ENCODE measurements at places on chromosomes 13 and 19.

DNA sequence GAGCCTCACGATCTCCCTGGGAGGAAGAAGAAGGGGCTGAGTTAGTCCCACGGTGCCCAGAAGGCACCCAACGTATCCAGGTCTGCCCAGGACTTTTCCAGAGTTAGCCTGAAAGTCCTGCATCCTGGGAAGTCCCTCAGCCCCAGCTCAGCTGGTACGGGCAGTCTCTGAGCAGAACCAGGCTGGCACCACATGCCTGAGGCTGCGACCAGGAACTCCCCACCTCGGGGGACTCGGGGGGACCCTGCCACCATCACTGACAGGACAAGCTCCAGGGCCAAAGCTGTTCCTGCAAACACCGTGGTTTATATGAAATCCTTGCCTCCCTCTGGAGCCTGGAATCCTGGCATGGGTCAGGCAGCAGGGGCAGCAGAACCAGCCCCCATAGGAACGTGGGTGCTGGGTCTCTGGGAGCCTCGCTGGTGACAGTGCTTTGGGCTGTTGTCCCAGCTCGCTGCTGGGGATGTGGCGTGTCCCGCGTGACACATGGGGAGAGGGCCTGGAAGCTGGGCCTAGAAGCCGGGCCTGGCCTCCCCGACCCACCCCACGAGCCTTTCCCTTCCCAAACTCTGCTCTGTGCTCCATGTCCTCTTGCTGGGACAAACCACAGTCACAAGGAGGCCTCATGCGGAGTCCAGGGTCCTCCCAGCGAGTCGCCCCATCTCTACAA lies 55.5 kb downstream of the GNG7 start:
- no peak for DNase-seq

GRCh38 chr13:112668924-112669323 lies 20.9 kb upstream of the ATP11A start:
- DNase-seq: no peak

DNA sequence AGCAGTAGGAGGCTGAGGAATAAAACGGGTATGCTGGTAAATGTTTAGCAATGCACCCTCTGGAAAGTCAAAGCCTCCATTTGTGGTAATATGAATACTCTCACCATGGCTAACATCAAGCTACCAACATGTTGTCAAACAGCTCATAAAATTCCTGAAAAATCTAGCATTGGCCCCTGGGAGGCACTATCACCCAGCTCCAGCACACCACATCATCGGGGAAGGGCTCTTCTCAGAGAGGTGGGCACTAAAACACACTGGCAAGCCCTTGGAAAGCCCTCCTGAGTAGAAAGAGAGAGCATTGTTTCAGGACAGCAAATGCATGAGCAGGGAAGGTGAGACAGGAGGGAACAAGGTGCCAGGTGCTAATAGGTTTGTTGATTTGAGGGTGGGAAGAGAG lies 53.9 kb upstream of the FLT1 start:
- no peak for DNase-seq

- peak; percentile 50 for DNase-seq
These were observed 366.2 kb downstream of the DNAJC15 start for GRCh38 chr13:43389573-43389972.

GRCh38 chr13:65530688-65531087 lies 1699.4 kb downstream of the PCDH9 start:
- no peak for DNase-seq

DNA sequence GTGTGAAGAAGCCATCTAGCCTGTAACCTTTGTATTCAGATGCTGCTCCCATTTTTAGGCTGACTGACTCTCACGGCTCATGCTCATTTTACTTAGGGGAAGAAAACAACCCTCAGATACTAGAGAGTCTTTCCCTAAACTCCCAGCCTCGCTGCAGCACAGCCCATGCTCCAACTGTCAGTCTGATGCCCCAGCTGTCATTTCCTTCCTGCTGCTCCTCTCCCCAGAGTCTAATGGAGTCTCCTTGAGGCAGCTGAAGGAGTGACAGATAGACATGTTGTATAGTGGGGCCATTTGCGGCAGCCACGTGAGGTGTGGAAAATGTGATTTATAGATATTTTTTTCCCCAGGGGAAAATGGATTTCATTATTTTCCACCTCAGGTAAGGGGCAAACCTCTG lies 59.2 kb upstream of the OLFM4 start:
- no peak for DNase-seq

DNA sequence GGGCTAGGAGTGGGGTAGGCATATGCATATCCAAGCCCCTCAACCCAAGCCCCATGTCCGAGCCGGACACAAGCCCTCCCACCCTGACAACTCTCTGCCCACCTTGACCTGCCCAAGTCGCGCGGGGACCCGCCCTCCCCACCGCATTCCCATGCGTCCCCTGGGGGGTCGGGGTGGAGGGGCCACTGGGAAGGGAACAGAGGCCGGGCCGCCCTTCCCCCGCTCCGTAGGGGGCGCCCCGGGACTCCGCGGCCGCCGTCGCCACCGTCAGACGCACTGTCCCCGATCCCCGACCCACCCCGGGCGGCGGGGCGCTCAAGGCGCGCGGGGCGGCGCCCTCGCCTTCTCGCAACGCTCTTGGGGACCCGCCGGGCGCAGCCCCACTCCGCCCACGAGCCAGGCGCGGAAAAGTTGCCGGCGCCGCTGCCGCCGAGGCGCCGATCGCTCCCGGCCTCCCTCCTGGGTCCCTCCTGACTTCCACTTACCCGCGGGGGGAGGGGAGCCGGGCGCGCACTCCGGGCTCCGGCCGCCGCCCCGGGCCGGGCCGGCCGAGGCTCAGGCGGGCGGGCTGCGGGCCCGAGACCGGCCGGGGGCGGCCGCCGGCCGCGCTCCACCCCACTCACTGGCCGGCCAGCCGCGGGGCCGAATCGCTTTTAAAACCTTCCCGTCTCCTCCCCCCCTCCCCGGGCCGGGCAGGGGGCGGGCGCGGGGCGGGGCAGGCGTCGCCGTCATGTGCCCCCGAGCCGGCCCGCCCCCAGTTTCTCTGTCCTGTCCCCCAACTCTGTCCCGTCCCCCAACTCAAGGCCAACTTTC lies 34.4 kb upstream of the NANOS3 start:
- peak; percentile 79 for DNase-seq

- DNase-seq: peak; percentile 85
These were observed 3.3 kb upstream of the RPL36 start for GRCh38 chr19:5686647-5687359.

DNA sequence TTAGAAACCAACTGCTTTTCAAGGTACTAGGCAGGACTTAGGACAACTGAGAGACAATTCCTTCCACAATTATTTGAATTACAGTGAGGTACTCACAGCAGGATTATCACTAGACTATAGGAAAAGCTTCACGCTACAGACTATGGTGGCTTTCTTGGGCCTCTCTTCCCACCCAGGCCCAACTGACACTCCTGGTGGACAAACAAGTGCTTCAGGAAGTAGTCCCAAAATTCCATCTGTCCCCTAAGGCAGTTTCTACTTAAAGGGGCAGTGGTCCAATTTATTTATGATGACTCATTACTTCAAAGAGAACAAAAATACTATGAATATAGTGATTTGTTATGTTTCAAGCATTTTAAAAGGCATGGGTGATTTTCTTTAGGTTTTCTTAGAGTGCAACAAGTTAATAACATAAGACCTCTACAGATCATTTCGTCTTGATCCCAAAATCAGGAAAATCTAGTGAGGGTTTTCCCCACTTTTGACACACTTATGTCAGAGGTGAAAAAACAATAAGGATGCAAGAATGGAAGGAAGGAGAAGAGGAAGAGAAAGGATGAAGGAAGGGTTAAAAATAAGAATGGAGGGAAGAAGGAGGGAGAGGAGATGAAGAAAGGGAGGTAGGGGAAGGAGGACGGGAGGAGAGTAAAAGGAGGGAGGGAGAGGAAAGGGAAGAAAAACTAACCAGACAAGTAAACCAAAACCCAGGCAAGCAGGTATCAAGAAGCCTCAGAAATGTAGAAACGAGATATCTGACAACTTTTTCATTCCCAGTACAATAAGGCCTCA lies 100.7 kb downstream of the SERP2 start:
- DNase-seq: peak; percentile 13

DNA sequence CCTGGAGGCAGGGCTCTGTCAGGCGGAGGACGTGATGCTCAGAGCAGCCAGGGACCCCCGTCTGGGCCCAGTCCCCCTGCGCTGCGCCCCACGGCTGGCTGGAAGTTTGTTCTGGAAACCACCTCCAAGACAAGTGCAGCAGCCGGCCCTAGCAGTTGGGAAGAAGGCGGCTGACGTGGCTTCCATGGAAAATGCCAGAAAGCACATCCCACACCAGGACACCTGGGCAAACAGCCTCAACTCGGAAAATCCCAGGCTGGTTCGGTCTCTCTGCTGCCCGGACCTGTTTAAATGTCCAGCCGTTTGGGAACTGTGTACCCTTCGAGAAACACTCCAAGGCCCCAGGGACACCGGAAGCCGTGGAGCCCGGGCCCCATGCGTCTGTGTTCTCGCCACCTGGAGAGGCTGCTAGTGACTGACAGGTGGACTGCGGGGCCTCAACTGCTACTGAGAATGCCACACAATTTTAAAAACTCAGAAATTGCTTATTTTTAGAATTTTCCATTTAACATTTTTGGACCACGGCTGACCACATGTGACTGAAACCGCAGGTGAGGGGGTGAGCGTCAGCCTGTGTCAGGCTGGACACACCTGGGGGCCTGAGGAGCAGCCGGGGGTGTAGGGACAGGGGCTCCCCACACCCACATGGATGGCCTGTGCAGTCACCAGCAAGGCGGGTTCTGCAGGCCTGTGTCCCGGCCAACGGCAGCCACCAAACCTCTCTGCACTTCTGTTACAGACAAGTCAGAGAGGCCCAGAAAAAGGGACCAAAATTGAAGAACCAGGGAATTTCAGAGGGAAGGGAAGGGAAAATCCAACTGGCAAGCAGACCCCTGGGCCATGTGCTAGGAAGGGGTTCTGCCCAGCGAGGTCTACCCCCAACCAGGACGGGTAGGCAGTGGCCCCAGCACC lies 31.7 kb downstream of the RASA3 start:
- DNase-seq: peak; percentile 44

DNA sequence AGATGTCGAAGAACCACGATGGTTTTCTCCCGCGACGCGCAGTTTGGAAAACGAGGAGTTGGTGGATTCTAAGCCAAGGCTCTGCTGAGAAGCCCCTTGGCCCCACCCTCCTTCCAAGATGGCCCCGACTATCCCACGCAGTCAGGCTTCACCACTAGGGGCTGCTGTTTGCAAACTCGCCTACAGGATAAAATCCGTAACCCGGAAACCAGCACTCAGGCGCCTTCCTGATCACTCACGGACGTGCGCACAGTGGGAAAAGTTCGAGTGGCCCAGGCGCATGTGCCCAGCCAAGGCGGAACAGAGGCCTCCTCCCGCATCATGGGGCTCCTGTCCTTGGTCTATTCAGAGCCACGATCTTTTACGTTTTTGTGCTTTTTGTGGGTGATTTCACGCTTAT lies 19.2 kb upstream of the UQCR11 start:
- peak; percentile 39 for DNase-seq

DNA sequence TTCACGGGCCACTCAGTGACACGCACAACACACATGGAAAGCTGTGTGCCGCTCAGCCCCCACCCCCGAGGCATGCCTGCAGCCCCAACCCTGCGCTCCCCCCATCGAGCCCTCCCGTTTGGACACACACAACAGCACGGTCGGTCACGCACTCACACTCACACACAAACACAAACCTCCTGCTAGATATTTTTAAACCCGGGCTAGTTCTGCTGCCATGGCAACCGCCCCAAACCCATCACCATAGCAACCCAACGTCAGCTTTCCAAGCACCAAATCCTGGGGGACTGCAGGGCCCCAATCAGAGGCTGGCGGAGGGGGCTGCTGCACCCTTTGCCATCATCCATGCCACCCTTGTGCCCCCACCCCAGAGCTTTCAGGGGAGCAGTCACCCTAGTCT lies 2.5 kb upstream of the NOVA2 start:
- no peak for DNase-seq

- no peak for DNase-seq
These were observed 1.8 kb downstream of the SHISA7 start for GRCh38 chr19:55441319-55441691.

- no peak for DNase-seq
These were observed 89.3 kb downstream of the SLAIN1 start for GRCh38 chr13:77786695-77787287.

DNA sequence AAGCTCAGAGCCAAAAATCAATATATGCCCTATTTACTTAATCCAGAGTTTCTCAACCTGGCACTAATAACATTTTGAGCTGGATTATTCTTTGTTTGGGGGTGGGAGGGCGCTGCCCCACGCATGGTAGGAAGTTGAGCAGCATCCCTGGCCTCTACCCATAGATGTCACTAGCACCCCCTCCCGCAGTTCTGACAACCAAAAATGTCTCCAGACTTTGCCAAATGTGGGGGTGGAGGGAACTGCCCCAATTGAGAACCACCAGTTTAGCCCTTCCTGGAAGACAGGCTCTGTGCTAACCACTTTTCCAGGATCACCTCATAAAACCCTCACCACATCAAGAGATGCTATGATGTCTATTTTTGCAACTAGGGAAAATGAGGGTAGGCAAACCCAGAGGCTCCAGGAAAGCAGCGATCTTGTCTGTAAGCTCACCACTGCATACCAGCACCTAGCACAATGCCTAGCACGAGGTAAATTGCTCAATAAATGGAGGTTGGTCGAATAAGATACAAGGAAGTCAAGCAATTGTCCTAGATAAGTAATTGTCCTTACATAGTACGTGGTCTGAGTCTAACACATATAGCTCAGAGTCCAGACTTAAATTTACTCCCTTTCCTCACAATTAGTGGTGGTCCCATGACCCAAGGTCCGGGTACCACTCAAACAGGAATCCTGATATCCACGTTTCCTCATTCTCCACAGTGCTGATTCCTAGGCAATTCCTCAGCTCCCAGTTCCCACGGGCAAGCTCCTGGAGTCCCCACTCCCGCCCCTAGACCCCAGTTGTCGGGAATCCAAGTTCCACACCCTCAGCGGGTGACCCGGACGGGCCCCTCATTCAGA lies 892 bp downstream of the TRIR start:
- peak; percentile 51 for DNase-seq

- peak; percentile 36 for DNase-seq
These were observed 353.1 kb downstream of the ENOX1 start for GRCh38 chr13:43433691-43434141.

DNA sequence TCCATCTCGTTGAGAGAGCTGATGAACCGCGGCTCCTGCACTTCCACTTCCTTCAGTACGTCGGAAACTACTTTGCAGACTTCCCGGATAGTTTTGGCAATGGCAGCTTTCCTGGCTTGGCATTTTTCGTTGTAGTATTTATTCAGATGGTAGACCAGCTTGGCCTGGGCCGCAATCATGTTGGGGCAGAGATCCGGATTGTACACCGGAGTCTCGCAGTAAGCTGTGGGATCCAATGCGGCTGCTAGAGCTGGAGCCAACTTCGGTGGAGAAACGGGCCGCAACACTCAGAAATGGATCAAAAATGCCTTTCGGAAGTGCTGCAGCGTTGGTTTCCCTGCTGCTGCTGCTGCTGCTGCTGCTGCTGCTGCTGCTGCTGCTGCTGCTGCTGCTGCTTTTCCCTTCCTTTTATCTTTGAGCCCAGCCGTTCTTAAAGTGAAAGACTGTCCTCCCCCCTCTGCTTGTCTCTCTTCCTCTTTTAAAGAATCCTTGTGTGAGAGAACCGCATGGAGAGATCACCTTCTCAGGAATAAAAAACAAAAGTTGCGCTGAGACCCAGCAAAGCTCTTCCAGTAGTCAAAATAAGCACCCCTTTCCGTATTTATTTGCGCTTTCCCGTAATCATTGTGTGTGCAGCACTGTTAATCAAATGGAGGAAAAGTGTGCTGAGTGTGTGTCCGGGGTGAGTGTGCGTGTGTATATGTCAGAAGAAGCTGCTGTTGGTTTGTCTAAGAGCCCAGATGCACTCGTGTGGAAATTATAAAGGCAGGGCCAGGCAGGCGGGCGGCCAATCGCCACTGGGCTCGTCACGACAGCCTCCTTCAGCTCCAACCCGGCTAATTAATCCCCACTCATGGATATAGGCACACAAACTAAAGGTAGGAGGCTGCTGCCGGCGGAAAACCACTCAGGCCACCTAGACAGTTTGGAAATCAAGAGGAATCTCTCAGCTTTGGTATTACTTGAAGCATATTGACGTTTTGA lies at the start of gene MAB21L1:
Gene MAB21L1 (minus strand): TSS at position 730 of the 984 bp plus-strand sequence. CDS start 551 bp downstream, at position 179.
- DNase-seq: peak; percentile 82
